CD4-positive, alpha-beta T cell treated with Interleukin-17A for 1 hour (primary cell): ENCODE measurements at places on chromosomes 16 and 17.

DNA sequence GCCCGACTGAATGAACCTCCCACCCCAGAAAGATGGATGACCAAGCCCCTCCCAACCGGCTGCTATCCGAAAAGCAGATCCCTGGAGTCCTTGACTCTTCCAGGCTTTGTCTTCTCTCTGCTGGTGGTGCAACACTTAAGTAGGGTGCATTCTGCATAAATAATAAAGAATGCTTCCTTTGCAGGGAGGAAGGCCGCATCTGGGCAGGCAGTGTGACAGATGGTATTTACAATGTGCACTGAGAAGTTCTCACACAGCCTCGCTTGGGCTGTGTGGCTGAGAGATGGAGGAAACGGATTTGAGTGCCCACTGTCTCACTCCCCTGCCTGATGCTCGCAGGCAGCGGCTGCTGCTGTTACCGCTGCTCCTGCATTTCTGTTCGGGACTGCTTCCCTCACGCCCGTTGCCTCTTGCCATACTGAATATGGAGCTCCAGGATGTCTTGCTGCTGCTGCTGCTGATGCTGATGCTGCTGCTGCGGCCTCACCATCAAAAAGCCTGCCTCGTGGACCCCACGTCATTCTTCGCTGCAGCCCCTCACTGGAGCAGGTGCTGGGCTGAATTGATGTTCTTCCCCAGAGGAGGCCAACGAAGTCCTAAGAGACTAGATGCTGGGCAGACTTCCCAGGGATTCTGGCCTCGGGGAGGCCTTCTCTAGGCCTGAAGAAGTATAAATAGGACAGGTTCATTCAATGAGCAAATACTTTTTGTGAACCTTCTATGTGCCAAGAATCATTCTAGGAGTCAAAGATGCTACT is 7.1 kb upstream of the RHBDL3 start:
- DNase-seq: no peak

GRCh38 chr16:23435500-23435899 is 17.5 kb downstream of the COG7 start:
- DNase-seq: peak; percentile 72

GRCh38 chr17:2241823-2242222 is 61.8 kb downstream of the SMG6 start:
- no peak for DNase-seq

GRCh38 chr17:72115781-72116525 is 4.9 kb upstream of the SOX9 start:
- DNase-seq: no peak

- DNase-seq: no peak
Observed at GRCh38 chr16:88526906-88527185, 43.4 kb upstream of the ZC3H18 start.

GRCh38 chr17:3688027-3688553 is 7.9 kb downstream of the P2RX5 start:
- DNase-seq: no peak

- DNase-seq: no peak
Observed at GRCh38 chr16:54926166-54926838, 4.4 kb upstream of the IRX5 start.

- no peak for DNase-seq
Observed at GRCh38 chr16:79560318-79560717, 40.2 kb downstream of the MAF start.

DNA sequence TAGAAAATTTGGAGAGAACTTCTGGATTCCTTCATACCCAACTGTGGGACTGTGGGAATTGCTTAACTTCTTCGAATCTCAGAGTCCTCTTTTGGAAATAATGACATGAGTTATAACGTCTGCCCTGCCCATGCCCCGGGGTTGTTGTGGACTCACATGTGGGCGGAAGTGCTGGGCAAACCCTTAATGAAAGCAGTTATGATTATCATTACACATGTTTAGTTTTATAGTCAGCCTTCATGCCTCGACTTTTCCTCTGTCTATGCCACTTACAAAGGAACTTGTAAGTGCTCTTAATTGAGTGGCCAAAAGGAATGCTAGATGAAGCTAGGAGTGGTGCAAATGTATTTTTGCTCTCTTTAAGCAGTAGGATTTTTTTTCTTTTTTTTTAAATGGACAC is 3.9 kb downstream of the KRT27 start:
- no peak for DNase-seq

GRCh38 chr17:4100883-4101756 is 41.7 kb downstream of the ZZEF1 start:
- peak; percentile 54 for DNase-seq

DNA sequence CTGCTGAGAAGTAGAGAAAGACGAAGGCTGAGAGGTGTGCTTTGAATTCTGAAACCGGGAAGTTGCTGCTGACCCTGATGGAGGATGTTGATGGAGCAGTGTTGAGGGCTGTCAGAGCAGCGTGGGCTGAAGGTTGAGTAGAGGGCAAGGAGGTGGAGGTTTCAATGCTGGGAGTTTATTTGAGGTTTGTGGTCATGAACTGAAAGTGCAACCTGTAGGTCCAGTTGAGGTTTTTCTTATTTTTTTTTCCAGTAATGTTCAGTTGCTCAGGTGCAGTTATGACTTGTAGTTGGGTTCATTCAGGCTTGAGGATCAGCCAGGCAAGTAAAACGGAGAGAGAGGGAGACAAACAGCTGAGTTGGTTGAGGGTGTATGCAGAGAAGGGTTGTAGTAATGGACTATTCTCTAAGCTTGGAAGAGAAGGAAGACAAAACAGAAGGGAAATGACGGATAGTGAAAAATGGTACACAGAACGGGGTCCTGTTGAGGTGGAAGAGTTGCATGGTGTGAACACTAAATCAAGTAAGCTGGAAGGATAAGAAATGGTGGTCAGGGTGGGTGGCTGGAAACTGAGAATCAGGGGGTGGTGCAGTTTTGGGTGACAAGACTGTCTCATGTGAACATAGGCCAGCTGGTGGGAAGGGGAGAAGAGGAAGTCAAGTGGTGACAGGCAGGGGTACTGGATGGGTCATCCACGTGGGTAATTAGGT is 8.7 kb upstream of the UBE2G1 start:
- DNase-seq: peak; percentile 52

GRCh38 chr17:83117583-83117982 is 38.2 kb downstream of the METRNL start:
- no peak for DNase-seq

- DNase-seq: no peak
Observed at GRCh38 chr16:73874324-73874723, 422.3 kb upstream of the PSMD7 start.

DNA sequence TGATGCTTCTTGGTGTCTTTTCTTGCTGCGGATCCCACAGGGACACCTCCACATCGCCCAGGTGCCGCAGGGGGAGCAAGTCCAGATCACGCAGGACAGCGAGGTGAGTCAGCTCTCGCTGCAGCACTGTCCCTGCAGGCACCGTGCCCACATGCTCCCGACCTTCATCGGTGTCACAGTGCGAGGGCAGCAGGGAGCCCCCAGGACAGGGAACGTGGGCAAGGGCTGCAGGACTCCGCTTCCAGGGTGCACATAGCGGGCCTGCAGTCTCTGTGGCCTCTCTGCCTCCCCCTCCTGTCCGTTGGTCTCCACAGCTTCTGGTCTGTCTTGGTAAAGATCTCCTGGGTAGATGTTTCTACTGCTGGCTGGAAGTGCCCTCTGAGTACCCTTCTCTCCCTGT is 84.1 kb downstream of the BANP start:
- no peak for DNase-seq

DNA sequence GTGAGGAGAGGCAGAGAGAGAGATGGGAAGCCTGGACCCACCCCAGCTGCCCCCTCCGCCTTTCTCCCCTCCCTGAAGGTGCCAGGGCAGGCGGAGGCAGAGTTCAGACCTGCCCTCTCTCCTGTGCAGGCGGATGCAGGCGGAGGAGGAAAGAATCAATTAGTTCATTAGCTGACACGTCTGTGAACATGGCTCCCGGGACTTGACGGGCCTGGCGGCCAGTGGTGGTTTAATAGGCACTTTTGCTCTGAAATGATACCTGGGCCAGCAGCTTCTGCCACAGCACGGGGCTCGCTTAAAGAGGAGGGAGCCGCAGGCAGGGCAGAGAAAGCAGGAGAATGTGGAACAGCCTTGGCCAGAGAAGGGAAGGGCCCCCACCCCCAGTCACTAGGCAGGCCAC is 98.1 kb downstream of the SDK2 start:
- no peak for DNase-seq

DNA sequence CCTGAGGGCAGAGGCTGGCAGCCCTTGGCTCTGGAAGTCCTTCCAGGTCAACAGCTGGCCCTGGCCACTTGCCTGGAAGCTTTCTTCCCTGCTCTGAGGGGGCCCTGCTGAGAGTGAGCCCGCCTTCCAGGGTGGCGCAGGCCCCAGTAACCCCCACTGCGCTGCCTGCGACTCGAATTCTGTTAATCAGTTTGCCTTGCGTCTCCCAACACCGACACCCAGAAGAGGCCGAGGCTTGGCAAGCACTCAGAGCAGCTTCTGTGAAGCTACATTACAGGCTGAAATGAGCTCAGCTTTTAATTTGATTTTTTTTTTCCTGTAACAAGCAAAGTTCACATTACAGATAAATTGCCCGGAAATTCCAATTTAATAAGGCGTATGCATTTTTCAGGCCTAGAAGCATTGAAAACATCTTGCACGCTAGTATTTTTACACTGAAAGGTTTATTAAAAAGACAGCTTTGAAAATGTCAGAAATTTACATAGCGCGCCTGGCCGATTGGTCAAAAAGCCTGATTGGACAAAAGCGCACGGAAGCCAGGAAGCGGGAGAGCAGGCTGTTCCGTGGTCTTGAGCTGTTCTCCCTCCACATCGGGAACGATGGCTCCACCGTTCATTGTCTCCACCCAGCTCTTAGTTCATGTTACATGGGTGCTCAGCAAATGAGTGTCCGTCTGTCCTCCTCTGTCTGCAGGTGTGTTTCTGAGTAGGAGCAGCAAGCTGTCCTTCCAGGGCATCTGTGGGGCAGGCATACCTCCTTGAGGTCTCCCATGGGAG is 65.5 kb upstream of the HSBP1 start:
- no peak for DNase-seq

- DNase-seq: no peak
Observed at GRCh38 chr17:69828087-69828486, 246.9 kb upstream of the KCNJ16 start.
